Frontal cortex (tissue), 4 donors: ENCODE measurements at places on chromosomes 5 and 9. TPM values are rescaled to one million over a fixed set of nuclear protein-coding genes. Genes with fewer than 3 reads are reported as not detected.

DNA sequence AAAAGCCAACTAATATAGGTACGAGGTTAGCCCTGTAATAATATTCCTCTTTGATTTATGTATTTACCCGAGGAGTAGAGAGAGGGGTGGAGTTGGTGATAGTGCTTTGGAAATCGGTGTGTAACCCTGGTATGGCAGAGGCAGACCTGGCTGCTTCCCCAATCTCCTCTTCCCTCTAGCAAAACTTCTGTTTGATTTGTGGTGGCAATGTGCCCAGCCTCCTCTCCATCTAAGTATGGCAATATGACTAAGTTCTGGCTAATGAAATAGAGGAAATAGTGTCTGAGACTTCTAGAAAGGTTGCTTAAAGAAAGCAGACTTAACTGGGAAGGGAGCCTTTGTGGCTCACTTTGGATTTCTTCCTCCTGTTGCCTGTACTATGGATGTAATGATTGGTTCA is 491.1 kb downstream of the ENC1 start:
- no peak for DNase-seq

DNA sequence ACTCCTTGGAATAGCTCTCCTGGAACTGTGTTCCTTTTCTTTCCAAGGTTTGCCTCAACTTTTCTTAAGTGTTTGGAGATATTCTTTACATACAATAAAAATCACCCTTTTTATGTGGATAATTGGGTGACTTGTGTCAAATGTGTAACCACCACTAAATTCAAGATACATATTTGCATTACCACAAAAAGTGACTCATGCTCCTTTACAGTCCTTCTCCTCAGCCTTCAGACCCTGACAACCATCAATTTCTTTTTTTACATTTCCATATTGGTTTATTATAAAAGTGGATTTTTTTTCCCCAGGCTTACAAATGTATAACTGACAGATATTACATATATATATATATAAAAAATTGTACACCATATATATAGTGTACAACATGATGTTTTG is 372.0 kb upstream of the KCNN2 start:
- no peak for DNase-seq

DNA sequence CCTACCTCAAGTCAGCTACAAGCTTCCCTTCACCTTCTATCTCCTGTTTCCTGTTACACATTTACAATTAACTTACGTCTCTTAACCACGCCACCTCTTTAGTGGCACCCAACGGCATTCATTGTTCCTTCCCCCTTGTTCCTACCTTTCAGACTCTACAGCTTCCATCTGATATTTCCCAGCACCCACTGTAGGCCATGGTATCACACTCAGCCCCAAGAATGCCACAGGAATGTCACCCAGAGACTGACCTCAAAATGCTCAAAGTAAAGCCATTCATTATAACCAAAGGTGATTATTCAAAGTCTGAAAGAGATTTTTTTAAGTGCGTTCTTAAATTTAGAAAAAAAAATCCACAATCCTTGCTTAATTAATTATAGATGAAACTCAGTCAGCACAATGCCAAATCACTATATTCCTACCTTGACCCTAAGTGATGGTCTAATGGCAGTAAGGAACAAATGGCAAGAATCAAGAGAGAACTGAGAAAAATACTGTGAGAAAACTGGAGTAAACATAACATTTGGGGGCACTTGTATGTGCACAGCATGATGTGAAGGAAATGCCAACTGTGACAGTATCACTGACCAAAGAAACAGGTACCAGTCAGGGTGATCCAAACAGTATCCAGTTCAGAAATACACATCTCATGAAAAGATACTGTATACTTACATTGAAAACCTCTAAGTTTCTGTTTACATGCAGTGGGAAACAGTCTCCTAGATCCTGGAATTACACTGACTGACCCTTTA is 52.1 kb downstream of the CTNND2 start:
- DNase-seq, result no peak

- DNase-seq, result no peak
These were observed 6.8 kb upstream of the CEP120 start for GRCh38 chr5:123429993-123430392.

DNA sequence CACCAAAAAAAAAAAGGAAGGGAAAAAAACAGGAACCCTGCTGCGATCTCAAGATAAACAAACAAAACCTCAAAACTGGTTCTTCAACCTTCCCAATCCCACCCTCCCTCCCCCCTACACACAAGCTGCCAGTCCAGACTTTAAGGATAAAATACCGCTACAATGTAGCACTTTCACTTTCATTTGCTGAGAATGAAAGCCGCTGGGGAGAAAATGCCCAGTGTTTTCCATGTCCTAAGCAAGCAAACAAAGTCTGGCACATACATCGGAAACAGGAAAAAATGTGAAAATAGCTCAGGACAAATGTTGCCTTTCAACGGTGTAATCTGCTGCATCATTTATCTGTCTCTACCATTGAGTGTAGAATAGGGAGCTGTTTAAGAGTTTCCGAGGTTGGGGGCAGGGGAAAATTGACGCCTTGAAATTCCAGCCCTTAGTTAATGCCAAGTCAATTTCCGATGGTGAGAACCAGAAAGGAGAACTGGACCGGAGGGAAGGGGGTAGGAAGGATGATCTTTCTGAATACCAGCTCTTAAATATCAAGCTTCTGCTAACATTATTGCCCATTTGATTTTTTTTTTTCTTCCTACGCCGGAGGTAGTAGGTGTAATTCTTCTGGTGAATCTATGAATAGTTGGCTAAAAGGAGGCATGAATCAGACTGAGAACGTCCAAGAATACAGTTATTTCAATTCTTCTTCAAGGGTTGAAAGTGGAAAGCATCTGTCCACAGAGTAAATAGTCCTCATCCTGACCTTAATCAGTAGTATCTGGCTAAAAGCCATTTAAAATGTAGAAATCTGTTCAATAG is 1.2 kb upstream of the ADAMTS6 start:
- DNase-seq, result peak; percentile 14

DNA sequence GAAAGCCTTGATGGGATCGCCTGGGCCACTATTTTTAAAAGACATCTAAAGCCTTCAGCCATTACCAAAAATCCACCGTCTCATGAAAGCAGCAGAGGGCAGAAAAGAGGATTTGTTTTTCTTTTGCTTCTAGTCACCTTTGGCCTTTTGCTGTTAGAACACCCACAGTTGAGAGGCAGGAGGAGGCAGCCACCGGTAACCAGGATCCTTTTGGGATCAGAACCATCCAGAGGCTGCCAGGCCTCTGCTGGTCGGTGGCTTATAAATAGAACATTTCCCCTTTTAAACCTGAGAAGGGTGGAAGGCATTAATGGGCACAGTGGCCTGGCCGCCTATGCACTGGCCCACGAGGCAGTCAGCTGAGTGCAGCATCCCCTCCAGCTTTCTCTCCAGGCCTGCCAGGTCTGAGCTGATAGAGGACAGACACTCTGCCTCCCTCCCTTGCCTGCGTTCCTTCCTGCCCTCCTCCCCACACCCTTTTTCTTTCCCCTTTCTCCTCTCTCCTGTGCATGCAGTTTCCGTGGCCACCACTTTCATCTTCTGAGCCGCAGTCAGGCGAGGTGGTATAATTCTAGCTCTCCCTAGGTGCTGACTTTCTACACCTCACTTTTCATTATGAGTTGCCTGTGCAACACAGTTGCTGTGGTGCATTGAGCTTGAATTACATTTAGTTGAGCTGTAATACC is 253.4 kb downstream of the ARHGAP26 start:
- no peak for DNase-seq

DNA sequence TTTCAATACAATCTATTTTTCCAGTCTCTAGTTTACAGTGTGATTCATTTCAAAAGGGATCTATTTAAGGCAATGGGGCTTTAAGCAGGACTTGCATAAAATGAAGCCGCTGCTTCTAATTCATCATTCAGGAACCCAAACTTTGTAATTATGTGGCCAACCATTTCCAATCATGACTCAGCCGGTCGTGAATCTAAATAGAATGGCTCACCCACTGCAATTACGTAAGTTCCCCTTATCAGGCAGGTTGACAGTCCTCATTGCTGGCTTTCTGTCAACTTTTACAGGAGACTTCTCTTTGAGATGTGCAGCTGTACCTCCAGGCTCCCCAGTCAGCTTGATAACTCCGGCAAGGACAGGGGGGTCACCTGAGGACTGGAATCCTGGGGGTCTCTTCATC is 152.8 kb upstream of the DAP start:
- no peak for DNase-seq

- DNase-seq, result no peak
These were observed 36.2 kb downstream of the KIF4B start for GRCh38 chr5:155049569-155050383.

GRCh38 chr5:56344594-56344993 is 111.5 kb upstream of the ANKRD55 start:
- DNase-seq, result no peak

DNA sequence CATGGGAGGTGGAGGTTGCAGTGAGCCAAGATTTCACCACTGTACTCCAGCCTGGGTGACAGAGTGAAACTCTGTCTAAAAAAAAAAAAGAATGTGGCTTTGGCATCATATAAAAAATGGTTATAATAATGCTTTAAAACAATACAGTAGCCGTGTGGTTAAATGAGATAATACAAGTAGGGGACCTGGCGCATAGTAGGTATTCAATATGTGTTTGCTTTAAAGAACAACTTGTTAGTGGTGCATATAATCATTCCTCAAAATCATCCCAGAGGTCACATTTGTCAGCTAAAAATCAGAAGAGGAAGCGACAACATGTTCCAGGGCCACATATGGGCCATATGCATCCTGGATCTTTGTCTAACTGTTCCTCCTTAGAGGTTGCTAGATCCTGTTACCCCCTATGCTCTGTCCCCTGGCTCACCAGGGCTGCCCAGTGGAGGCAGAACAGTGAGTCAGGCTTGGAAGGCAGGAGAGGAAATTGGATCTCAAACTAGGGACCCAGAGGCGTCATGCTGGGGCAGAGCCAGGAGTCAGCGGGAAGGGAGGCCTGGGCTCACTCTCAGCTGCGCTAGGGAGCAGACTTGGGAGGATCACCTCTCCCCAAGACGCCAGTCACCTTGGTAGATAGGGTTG is 27.7 kb downstream of the LHX6 start:
- no peak for DNase-seq

GRCh38 chr5:63043792-63044191 is 465.2 kb downstream of the LRRC70 start:
- DNase-seq, result no peak

DNA sequence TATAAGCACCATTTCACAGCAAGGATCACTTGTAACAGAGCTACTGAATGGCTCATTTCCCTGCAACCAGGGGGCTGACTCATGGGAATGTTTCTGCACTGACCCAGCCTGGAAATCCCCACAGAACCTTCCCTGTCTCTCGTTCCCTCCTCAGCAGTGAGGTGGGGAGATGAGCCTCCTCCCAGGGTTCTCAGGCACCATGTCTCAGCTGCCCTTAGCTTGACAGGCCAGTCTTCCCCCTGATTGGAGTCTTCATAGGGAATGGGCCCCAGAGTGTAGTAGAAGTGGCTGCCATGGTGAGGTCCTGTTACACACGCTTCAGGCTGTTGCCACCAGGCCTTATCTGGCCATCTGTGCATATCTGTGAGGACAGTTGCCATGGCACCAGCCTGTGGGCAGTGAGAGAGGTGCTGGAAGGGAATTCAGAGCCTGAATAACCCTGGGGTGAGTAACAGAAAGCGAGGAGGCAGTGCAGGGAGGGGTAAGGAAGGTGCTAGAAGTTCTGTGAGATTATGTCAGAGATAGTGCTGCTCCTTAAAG is 324.4 kb downstream of the ENC1 start:
- no peak for DNase-seq

GRCh38 chr5:59577485-59577884 is 316.0 kb downstream of the PDE4D start:
- DNase-seq, result no peak

DNA sequence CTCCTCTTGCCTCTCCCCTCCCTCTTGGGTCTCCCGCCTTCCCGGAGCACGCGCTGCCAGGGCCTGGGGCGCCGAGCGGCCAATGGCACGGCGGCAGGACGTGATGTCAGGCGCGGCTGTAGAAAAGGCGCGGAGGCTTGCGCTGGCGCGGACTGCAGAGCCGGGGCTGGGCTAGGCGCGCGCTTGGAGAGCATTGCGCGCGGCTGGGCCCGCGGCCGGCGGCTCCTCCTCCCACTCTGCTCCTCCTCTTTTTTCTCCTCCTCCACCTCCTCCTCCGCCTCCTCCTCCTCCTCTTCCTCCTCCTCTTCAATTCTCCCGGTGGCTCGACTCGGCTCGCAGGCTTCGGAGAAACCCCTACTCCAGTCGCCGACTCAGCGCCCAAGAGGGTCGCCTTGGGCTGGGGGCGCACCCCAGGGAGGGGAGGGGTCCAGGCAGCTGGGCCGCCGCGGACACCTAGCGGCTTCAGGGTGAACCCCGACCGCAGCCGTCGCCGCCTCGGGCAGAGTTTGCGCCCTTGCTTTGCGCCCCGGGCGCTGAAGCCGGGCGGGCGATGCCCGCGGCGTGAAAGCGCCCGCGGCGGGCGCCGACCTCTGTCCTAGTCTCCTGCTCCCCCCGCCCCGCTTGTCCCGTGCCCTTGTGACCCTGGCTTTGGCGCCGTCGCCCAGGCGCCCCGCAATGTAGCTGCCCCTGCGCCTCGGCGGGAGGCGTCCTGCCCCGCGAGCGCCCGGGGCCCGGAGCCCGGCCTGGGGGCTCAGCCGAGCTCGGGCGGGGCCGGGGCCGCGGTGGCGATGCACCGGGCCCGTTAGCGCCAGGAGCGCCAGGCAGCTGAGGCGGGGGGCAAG is at the start of gene LHX2:
Gene LHX2 (plus strand): TSS at position 309 of the 842 bp plus-strand sequence. CDS start 581 bp downstream, outside the sequence.
- DNase-seq, result peak; percentile 80

GRCh38 chr5:135951257-135951656 is 3.5 kb downstream of the LECT2 start:
- no peak for DNase-seq

DNA sequence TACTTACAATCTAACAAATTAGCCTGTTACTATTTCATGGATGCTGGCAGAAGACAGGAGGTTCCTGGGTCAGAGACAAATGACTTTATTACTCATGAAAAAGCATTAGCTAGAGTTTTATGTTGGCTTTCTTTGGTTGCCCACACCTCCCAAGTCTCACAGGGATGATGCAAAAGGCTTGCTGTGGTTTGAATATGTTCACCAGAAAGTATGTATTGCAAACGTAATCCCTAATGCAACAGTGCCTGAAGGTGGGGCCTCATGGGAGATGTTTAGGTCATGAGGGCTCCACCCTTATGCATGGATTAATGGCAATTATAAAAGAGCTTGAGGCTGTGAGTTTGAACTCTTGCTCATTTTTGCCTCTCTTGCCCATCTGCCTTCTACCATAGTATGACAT is 28.5 kb downstream of the DPYSL3 start:
- no peak for DNase-seq

DNA sequence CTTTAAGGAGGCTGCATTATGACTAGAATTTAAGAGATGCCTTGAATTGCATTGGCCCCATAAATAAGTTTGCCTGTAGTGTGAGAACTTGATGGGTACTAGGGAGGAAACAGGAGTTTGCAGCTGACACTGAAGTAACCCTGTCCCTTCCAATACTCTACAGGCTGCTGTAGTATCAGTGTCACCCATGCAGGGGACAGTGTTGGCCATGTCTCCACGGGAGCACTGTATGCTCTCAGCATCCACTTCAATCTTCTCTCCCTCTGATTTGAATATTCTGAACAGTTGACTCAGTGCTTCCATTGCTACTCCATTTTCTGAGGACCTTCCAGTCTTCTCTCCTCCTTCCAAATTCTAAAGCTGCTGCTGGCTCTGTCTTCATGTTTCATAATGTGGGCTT is 11.4 kb upstream of the IFNA14 start:
- no peak for DNase-seq

GRCh38 chr5:88824141-88824540 is 58.8 kb downstream of the MEF2C start:
- no peak for DNase-seq

Gene HTR4
- total RNA-seq, result 1.2 TPM

Gene RUSC2
- total RNA-seq, result 50.5 TPM

Gene PDLIM4
- total RNA-seq, result 2.0 TPM

Gene PRDM9
- not detected for total RNA-seq

Gene FAM151B
- 38.3 TPM for total RNA-seq

Gene GOLM1
- total RNA-seq, result 88.9 TPM

Gene FER
- total RNA-seq, result 75.4 TPM

Gene PCDHGA7
- 4.9 TPM for total RNA-seq
